ENCODE measurements at places on chromosomes 3 and 15.
A peak's percentile ranks its signal among the peaks of the same experiment; 100 is the strongest.

GRCh38 chr3:25781145-25781757, 2.0 kb downstream of the NGLY1 start:
- no peak for DNase-seq

DNA sequence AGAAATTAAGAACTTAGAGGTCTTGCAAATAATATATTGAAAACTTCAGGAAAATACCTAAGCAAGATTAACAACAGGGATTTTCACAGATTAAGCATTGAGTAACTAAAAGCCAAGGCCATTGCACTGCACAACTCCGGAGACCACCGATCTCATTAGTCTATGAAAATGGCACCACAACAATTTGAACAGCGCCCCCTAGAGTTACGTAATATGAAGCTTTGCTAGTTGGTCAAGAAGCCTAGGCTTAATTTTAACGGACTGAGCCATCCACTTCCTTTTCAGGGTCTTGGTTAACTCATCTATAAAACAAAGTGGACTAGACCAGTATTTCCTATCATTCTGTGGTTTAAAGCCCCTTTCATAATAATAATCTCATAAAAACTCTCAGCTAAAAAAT, 24.8 kb downstream of the TMEM212 start:
- peak; percentile 89 for DNase-seq

- no peak for DNase-seq
Measured at GRCh38 chr3:153042088-153042487, 119.9 kb upstream of the RAP2B start.

DNA sequence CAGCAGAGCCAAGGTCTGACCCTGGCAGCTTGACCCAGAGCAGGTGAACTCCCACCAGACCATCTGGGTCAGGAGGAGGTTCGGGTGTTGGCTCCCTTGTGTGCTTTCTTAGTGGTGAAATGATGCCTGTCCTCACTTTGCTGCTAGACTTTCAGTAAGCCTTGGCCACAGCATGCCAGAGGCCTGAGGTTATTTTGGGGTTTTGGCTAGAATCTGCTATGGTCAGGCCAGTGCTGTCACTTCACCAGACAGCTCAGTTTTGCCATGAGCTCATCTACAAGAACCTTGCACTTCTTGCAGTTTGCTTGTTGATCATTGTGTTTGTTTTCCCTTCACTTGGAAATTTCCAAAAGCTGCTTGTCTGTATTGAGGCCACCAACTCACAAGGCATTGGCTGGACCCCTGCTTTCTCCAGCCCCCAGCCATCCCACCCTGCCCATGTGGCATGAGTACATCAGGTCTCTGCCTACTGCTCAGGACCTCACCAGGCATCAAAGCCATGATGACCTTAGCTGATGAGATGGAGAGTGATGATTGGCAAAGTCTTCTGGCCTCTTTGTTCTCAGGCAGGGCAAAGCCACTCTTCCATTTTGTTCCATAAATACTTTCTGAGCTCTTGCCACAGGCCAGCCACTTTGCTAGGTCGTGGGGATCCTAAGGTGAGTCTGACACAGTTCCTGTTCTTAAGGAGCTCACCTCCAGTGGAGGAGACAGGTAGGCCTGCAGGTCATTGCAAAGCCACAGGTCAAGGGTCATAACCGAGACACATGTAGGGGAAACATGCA, 122.6 kb downstream of the ARNT2 start:
- no peak for DNase-seq

GRCh38 chr3:169297214-169297613, 366.3 kb downstream of the MECOM start:
- DNase-seq, result no peak

DNA sequence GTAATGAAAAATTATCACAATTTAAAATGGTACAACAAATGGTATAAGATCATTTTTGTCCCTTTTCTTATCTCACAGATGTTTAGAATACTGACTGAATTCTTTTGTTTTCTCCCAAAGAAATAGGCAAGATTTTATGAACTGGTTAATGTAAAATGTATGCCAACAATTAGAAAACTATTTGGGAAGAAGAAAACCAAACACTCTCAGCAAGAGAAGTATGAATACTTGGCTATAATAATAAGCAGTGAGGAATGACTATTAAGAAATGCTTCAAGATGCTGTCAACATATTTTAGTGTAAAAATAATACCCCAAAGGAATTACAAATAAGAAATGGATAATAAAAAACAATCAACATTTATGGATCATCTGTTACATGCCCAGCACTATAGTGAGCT, 18.5 kb downstream of the SHQ1 start:
- no peak for DNase-seq

DNA sequence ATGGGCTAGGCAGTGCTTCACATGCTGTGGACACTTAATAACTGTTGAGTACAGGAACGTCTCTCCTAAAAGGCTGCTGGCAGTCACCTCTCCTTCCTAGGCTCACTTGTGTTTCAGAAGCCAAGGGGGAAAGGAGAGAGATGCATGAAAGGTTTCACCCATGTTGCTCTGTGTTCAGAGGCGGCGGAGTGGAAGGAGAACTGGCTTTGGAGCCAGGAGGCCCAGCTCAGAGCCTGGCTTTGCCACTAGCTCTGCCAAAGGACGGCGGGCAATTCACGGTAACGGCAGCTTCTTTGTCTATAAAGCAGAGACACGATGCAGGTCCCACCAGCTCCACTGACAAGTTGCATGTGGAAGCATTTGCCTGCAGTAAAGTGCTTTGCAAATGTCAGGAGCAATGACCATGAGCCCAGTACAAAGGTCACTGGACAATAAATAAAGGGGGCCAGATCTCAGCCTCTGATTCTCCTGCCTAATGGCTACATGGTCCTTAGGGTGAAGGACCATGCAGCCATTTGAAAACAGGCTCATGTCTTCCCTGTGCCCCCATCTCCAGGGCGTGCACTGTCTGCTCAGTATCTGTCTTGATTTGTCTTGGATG, 171.7 kb upstream of the TLE3 start:
- DNase-seq, result no peak

GRCh38 chr3:193228206-193228605, 12.8 kb upstream of the PLAAT1 start:
- no peak for DNase-seq

DNA sequence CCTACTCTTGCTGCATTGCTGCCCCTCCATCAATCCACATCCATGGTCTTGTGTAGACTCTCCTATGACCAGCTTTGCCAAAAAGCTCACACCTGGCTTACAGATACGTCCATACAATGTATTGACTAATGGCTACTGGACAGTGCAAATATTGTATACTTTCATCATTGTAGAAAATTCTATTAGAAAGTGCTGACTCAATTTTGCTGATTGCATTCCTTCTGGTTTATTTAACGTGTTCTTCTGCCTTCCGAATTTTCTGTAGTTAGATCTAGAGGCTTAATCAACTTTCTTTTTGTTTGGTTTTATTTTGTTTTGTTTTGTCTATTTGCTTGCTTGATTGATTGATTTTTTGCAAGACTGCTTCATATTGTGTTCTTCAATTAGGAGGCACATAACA, 29.8 kb upstream of the CNOT10 start:
- DNase-seq, result no peak

DNA sequence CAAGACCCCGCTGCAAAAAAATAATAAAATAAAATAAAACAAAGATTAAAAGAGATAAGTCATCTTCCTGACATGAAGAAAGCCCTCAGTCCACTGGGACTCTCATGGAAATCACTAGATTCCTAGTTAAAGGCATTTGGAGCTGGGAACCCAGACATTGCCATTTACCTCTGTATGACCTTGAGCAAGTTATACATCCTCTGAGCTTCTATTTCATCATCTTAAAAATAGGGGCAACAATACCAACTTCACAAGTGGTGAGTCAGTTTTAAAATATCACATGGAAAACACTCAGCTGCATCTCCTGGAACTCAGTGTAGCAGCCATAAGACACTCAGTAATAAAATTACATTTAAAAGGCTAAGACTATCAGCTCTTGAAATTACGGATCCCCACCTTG, 334.8 kb downstream of the ERC2 start:
- no peak for DNase-seq

DNA sequence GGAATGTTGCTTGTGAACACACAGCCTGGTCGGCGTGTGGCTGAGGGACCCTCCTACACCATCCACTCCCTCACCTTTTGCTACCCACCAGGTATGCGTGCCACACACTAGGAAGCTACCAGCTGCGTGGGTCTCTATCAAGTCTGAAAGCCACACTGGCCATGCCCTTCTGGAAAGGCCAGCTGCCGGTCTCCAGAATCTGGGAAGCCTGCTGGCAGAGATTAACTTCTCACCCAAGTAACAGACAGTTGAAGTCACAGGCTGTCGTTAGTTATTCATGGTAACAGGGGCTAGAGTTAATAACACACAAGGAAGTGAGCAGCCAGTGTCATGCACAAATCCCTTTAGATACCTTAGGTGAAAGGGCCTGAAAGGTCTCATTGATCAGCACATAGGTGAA, 48.1 kb downstream of the SUSD5 start:
- no peak for DNase-seq

GRCh38 chr3:156252656-156253055, 132.3 kb downstream of the KCNAB1 start:
- DNase-seq, result no peak

DNA sequence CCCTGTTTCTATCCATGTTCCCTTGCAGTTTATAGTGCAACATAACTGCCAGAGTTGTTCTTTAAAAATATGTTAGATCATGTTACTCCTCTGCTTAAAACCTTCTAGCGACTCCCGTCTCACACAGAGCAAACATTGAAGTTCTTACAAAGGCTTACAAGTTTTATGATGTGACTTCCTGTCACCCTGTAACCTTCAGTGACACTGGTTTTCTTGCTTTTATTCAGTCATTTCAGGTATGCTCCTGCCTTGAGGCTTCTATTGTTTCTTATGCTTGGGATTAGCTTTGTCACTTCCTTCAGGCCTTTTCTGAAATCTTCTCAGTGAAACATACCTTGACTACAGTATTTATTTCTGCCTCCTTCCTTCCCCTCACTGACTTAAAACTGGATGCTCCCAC, 252.1 kb downstream of the DOCK3 start:
- peak; percentile 56 for DNase-seq

DNA sequence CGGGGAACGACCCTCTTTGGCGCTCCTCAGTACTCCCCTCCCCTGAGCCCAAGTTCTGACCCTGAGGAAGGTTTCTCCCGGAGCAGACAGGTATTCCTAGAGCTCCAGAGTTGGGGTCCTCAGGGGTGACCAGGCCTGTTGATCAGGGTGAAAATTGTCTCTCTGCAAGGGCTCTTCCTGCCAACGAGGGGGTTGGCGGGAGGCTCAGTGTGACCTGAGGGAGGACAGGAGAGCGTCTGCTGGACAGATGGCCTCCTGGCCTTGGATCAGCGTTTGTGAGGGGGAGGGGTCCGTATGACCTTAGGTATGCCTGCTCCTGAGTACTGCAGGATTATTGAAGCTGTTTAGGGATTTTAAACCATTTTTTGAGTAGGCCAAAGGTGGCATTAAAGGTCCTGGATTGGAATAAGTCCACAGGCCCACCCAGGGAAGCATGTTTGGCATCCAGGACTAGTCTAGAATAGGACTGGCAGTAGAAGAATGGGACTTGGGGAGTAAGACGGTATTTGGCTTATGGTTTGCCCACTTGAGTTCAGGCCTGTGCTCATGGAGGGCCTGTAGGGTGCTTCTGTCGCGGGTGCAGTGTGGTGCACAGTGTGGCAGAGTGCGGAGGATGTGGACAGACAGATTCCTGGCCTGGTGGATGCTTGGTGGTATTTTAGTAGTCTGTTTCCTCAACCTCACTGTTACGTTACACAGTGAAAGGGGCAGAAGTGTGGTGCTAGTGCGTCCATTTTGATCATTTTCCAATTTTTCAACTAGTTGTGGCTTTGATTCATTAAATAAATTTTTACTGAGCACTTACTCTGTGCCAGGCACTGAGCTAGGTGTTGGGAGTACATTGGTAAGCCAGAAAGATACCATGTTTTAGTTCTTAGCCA, 959 bp downstream of the ZNF592 start:
- DNase-seq, result peak; percentile 49

DNA sequence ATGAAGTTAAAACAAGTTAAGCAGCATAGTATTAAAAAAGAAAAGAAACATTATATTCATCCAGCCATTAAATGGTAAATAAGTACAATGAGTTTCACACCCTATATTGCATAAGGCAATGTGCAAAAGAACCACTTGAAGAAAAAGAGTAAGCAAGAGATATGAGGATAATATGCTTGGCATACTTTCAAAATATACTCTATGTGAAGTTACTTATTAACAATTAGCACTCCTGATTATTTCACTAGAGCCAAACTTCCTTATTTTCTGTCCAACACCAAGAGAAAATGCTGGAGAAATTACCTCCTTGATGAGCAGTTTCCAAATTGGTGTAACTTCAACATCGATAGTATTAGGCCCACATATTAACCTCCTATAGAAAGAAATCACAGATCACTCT, 63.7 kb downstream of the ATP13A4 start:
- DNase-seq, result no peak

DNA sequence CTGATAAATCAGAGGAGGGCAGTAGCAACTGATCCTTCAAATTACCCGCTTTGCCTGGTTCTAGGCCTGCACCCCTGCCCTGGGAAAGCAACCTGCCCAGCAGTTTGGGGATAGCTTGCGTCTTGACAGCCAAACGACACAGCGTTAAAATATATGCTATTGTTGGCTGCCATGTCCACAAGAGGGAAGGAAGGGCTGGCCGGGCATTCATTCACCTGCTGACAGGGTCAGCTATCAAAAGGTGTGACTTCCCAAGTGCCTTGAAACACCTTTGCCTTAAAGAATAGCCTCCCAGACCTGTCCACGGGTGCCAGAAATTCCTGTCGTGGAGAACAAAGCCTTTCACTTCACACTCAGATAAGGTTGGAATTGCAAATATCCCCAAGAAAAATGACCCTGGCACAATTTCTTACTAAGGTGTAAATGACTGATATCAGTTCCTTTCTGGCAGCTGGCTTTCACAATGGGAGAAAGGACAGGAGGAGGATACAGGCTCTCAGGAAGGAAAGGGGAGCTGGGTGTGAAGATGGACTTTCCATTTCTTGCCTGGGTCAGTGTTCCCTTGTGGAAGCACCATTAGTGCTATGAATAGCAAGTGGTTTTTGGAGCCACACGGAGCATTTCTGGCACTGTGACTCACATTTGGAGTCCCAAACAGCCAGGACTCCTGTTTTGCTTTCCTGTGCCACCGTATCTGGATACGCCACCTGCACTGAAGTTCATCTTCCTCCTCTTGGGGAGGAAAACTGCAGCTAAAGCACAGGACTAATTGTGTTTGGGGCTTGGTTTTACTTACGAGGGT, 19.2 kb downstream of the ALDH1A3 start:
- DNase-seq, result no peak

DNA sequence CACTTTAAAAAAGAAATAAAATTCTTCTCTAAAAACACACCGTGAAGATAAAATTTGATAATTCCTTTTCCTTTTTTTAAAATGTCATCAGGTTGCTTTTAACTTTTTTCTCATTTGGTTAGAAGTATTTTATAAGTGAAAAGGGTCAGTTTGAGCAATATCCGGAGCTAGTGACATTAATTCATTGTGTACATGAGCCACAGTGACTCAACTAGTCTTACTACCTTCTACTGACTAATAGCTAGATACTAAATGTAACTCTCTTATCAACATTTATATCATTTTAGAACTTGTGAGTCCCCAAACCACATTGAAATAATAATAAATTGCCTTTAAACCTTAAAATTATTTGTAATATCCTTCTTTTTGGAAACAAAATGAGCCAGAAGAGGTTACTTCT, 101.2 kb upstream of the ZBTB20 start:
- no peak for DNase-seq

GRCh38 chr3:107220538-107220937, 156.7 kb upstream of the CCDC54 start:
- DNase-seq, result no peak

GRCh38 chr15:33315044-33315443, 4.3 kb downstream of the RYR3 start:
- DNase-seq, result peak; percentile 36

- no peak for DNase-seq
Measured at GRCh38 chr3:50261505-50261904, 7.4 kb upstream of the SEMA3B start.
